Activated gamma-delta T cell treated with anti-CD3 and anti-CD28 coated beads, Interleukin-2, amount 50 U/mL, for 16 hours (primary cell): ENCODE measurements at places on chromosomes 6 and 20.

DNA sequence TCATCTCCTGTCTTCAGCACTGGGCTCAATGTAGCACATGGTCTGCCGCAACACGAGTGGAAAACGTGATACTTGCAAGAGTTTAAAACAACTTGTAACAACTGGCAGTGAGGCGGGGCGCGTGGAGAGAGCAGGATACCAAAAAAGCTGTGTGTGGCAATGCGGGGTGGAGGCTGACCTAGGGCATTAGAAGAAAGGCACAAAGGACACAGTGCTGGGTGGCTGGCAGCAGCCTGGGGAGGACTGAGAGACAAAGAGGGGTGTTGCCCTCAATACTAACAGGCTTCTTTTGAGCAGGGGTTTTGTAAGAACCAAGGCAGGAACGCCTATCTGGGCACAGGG lies 1.5 kb upstream of the GFOD1 start:
- DNase-seq = no peak

GRCh38 chr6:168782187-168782751 lies 341.3 kb downstream of the SMOC2 start:
- DNase-seq = no peak

GRCh38 chr6:6923605-6924004 lies 184.2 kb upstream of the RREB1 start:
- no peak for DNase-seq

GRCh38 chr6:154134471-154135147 lies 95.6 kb downstream of the OPRM1 start:
- DNase-seq = no peak

GRCh38 chr6:138582573-138582972 lies 83.3 kb upstream of the NHSL1 start:
- no peak for DNase-seq

DNA sequence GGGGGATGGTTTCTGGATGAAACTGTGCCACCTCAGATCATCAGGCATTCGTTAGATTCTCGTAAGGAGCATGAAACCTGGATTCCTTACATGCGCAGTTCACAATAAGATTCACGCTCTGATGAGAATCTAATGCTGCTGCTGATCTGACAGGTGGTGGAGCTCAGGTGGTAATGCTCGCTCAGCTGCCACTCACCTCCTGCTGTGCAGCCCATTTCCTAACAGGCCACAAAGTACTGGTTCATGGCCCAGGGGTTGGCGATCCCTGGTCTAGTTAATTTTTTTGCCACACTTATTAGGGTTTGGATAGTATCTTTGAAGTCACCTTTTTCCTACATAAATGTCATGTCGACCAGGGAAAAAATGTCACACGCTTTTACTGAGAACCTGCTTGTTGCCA lies 96.8 kb upstream of the MLIP start:
- DNase-seq = no peak
